ENCODE measurements at places on chromosomes 12 and 14.

DNA sequence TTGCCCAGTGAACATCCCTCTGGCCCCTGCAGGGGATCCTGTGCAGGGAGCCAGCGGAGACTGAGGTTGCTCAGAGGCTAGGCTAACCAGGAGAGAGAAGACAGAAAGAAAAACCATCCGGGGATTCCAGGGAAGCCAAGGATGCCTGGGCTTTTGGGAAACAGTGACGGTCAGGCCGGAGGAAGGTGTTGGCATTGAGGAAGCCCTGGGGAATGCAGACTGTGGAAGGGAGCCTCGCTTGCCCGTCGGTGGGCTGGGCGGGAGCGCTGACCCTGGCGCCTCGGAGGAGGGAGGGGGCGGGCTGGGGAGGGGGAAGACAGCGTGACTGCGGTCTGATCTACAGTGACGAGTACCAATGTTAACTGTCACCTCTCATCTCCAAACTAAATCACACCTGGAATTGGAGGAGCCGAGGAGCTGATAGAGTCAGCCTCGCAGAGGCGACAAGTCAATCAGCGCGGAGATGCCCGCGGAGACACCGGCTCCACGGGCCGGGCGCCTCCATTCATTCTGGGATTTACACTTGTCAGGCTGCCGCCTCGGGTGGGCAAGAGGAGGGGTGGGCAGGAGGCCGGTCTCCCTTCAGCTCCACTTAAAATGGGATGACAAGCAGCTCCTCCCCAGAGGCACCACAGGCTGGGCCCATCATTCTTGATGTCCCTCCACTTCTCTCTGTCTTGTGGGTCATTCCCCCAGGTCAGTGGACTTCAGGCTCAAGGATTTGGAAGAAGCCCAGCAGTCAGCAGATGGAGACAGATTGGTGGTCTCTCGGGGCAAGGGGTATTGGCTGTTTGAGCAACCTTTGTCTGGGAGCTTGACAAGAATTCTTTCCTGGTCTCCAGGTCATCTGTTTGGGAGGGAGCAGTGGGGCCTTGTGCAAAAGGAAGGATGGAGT lies 20.4 kb upstream of the GPATCH2L start:
- no peak for DNase-seq

GRCh38 chr12:113287146-113287898 lies 47.6 kb downstream of the SLC8B1 start:
- no peak for DNase-seq

- no peak for DNase-seq
Measured at GRCh38 chr12:61018571-61018970, 1241.6 kb upstream of the USP15 start.

- no peak for DNase-seq
Measured at GRCh38 chr14:105015242-105015641, 5.6 kb downstream of the CDCA4 start.

GRCh38 chr12:12636641-12637040 lies 25.0 kb downstream of the CREBL2 start:
- DNase-seq, result no peak

DNA sequence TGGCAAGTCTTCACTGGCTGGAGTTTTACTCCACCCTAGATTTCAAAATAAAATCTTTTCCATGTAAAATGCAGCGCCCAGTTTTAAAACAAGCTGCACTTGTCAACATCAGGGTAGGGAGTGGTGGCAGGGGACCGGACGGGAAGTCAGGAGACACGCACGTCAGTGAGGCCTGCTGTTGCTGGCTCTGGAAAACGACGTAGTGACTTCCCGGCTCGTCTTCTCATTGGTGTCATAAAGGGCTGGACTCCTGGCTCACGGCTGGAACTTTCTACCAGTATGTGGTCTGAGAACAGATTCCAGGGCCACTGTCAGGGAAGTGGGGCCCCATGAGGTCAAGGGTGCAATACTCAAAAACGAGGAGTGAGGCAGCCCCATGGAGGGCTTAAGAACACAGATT lies 64.2 kb upstream of the FOXN3 start:
- DNase-seq, result no peak

DNA sequence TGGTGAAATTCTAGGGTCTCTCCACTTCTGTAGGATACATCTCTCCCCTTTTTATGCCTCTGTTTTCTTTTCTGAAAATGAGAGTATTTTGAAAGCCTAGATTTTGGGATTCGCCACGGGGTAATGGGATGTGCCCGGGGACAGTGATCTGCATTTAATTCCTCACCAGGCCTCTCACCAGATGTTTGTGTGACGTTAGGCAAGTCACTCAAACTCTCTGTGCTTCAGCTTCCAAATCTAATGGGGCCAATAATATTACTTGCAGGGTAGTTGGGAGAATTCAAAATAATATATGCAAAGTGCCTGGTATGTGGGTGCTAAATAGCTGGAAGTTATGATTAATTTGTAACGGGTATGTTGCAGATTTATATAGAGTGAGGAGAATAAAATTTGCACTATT lies 78.8 kb downstream of the C12orf75 start:
- no peak for DNase-seq

DNA sequence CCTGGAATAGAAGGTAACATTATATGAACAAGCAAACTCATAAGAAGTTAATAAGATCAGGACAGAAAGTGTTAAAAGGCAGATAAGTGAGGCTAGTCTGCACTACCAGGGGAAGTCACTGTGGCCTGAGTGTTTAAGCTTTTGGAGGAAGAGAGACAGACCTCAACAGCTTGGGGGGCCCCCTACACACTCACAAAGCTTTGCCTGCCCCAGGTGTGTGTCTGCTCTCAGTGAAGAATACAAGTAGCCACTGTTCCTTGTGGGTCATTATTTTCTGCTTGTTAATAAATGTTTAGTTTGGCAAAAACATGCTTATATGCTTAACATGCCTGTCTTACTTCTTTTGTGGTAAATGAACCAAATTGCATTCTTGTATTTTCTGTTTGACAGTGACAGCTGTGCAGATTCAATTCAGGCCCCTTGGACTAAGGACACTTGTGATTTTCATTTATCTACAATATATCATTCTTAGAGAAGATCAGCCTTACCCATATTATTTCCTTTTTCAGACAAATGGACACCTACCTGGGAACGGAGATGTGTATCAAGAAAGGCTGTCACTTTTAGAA lies 50.7 kb upstream of the C12orf71 start:
- DNase-seq, result no peak
